ENCODE measurements at places on chromosomes 11 and 22. TPM values are rescaled to one million over a fixed set of nuclear protein-coding genes. Genes with fewer than 3 reads are reported as not detected.

DNA sequence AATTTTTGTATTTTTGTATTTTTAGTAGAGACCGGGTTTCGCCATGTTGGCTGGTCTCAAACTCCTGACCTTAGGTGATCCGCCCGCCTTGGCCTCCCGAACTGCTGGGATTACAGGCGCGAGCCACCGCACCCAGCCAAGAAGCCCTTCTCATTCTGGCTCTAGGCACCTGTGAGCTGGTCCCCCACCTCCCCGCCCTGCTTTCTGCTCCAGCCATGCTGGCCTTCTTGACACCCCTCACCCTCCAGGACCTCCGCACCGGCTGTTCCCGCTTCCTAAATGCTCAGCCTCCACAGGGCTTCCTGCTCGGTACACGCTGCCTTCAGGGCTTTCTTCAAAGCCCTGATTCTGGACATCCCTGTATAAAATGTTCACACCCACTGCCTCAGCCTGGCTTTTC, 5.5 kb upstream of the FXYD2 start:
- no peak for DNase-seq

DNA sequence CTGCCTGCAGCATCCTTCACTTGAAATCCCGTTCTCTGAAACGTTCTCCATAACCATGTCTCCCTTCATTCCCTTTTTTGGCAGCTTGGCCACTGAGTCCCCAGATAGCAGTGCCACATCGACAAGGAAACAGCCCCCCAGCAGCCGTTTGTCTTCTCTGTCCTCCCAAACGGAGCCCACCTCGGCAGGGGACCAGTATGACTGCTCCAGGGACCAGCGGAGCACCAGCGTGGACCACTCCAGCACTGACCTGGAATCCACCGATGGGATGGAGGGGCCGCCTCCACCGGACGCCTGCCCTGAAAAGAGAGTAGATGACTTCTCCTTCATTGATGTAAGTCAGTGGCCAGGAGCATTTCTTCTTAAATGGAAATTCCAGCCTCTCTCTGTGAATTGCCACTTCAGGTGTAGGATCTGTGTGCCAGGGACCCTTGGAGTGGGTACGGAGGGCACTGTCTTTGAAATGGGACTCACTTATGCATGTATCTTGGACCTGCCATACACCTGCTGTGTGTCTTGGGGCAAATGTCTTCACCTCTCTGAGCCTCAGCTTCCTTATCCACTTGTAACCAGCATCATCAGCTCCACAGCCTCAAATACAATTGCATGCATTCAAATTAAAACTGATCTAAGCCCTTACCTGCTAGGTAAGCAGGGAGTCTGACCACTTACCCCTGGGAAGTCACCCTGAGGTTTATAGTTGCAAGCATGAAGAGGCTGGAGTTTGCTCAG, 25.3 kb upstream of the CRYBB3 start:
- no peak for DNase-seq

GRCh38 chr22:40463017-40463631, 92.7 kb downstream of the SGSM3 start:
- DNase-seq = no peak

DNA sequence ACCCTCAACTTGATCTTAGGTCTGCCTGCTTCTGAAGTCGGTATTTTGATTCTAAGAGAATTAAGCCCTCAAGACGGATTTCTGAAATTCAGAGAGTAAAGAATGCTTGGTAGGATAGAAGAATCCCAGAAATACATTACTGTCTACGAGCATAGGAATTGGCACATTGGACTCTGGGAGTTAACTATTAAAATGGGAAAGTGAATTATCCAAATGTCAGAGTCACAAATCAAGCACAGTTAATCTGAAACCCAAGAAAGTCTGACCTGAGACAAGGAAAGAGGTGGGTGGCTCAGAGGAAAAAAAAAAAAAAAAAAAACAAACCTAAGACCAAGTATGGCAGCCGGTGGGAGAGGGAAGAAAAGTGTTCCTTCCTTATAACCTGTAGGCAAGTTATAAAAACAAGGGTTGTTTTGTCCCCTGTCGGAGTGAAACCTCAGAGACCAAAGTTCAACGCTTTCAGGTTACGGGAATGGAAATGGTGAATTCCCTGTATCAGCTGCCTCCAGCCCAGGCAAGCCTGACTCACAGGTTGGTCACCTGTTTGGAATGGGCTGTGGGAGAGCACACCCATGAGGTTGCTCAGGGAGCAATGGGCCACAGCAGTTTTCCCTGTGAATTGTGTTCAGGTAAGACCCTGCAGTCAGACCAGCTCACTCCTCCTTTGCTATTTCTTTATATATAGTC, 139.0 kb downstream of the ETS1 start:
- DNase-seq = no peak

- DNase-seq = peak; percentile 75
Measured at GRCh38 chr11:45180848-45181192, 34.4 kb downstream of the PRDM11 start.

- DNase-seq = no peak
Measured at GRCh38 chr22:28656181-28656580, 23.5 kb downstream of the TTC28 start.

GRCh38 chr22:22196018-22196533, 48.5 kb upstream of the VPREB1 start:
- no peak for DNase-seq

GRCh38 chr11:63901660-63902059, 15.3 kb downstream of the RCOR2 start:
- DNase-seq = no peak

DNA sequence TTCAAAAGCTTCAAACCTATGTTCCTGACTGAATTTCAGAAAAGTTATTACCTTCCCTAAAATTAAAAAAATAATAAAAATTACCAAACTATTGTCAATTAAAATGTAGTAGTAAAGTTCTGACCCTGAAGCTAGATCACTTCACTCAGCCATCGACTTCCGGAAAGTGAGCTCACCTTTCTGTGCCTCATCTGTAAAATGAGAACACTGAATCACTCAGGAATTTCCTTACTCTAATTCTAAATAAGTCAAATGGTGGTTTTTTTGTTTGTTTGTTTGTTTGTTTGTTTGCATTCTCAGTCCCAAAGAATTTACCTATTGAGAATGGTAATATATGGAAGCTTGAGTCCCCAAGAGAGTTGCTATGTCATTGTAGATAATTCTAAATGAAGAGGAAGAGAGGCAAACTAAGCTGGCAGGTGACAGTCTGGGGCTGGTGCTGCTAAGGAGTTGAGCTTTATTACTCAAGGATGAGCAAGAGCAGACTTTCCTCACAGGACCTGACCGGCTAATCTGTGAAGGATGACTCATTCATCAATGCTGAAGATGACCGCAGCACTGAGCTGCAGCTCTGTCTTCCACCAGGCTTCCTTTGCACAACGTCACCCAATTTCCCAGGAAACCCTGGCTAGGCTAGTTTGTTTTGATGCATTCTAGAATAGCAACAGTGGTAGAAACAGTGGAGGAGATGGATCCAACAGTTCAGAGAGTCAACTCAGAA, 248.8 kb downstream of the RAB38 start:
- DNase-seq = no peak

DNA sequence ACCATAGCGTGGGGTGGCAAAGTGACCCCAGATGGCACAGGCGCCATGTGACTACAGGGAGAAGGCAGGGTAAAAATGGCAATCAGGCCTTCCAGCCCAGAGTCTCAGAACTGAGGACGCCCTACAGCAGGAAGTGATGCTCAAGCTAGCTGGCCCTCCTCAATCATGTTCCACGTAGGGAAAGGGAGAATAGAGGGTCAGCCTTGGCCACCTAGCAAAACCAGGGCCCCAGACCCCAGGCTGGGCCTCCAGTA, 978 bp upstream of the ANKRD13D start:
- no peak for DNase-seq

GRCh38 chr22:46303347-46303965, 6.8 kb downstream of the GTSE1 start:
- no peak for DNase-seq

DNA sequence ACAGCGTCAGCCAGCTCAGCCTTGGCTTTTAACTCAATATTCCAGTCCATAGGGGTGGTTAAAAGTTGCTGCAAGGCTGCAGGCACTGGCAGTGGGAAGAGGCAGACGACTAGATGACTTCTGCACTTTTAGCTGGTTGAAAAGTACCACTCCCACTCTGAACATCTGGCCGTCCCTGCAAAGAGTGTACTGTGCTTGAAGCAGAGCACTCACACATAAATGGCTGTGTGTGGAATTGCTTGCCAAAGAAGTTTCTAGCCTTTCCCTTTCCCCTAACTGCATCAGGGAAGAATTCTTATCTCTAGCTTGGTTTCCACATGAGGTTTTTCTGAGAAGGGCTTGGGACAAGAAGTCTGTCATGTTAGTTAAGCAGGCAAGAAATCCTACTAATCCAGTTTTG, 5.1 kb upstream of the PHLDB1 start:
- DNase-seq = peak; percentile 67

The MGAT3 gene
- 3.4 TPM for total RNA-seq

The PGA5 gene
- 0.80 TPM for total RNA-seq

The HORMAD2 gene
- total RNA-seq = not detected

The ANO9 gene
- not detected for total RNA-seq
